ENCODE measurements at places on chromosomes 12 and 14. TPM values are rescaled to one million over a fixed set of nuclear protein-coding genes. Genes with fewer than 3 reads are reported as not detected.

Gene IL26
- not detected for total RNA-seq

Gene KRT71
- total RNA-seq: not detected

Gene RAN
- 385 TPM for total RNA-seq

Gene ADCY6
- 48.0 TPM for total RNA-seq

Gene MDM1
- total RNA-seq: 23.2 TPM

Gene CD163L1
- total RNA-seq: 8.6 TPM
